Tibial nerve (tissue), 4 donors: ENCODE measurements at places on chromosomes 7 and 10. TPM values are rescaled to one million over a fixed set of nuclear protein-coding genes. Genes with fewer than 3 reads are reported as not detected.

AASS gene
- total RNA-seq, result 192 TPM

MYOZ1 gene
- 0.42 TPM for total RNA-seq

DNA sequence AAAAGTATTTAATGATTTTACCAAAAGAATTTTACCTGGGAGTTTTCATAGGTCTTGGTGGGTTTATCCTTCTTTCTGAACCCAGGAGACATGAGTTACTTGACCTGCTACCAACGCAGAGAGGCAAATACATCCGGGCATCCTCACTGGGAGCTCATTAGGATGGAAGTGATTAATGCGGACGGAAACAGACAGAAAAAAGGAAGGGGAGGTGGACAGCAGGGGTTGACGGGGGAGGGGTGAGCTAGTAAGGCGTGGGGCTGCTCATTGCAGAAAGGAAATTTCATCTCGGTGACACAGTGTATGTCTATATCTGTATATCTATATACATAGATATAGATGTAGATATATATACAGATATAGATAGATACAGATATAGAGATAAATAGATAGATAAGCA lies 408.2 kb upstream of the ADARB2 start:
- no peak for DNase-seq

- no peak for DNase-seq
These were observed 821 bp downstream of the SLC35B4 start for GRCh38 chr7:134315679-134316538.

NACAD gene
- 6.1 TPM for total RNA-seq

ZYX gene
- total RNA-seq, result 79.8 TPM

GRCh38 chr7:43844257-43844656 lies 25.1 kb downstream of the MRPS24 start:
- no peak for DNase-seq

GDF2 gene
- not detected for total RNA-seq

GRCh38 chr10:96831867-96832720 lies at the start of gene LCOR:
TSS of gene LCOR (plus strand) at chr10:96832298. CDS start at chr10:96949058, 116,760 bp downstream.
- peak; percentile 63 for DNase-seq

DNA sequence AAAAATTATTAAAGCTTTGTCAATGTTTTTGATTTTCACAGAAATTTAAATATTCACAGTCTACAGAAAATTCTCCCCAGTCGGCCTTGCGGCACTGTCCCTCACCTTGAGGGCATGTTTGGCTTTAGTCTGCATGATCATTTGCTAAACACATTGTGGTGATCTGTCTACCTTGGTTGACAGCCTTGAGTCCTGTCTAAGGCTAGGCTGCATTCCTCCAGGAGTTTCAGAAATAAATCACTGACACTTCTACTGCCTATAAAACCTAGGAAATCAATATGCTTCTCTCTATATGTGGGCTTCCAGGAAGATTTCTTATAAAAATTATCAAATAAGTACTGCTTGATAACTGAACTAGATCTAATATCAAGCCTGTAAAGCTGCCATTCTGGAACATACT lies 430.7 kb upstream of the GRM3 start:
- no peak for DNase-seq

DNA sequence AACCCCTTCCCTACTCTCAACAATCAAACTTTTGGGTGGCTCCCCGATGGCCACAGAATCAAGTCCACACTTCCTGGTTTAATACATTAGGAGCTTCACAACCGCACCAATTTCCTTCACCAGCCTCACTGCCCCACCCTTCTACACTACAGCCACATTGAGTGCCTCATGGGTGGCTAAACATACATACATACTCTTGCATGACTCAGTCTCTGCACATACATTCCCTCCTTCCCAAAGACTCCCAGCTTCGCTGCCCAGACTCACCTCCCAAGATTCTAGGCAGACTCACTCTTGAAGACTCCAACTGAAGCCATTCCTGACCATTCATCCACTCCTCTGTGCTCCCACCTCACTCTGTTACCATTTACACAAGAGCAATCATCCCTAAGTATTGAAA lies 15.9 kb downstream of the VPS41 start:
- DNase-seq, result no peak

DNA sequence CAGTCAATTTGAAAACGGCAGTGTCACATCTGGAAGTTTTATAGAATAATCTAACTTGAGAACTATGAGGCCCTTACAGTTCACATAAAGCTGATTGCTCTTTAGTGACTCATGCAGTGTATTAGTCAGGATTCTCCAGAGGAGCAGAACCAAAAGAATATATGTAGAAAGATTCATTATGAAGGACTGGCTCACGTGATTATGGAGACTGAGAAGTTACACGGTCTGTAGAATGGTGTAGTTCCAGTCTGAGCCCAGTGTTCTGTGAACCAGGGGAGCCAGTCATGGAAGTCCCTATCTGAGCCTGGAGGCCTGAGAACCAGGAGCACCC lies 21.5 kb downstream of the RBM33 start:
- no peak for DNase-seq

DNA sequence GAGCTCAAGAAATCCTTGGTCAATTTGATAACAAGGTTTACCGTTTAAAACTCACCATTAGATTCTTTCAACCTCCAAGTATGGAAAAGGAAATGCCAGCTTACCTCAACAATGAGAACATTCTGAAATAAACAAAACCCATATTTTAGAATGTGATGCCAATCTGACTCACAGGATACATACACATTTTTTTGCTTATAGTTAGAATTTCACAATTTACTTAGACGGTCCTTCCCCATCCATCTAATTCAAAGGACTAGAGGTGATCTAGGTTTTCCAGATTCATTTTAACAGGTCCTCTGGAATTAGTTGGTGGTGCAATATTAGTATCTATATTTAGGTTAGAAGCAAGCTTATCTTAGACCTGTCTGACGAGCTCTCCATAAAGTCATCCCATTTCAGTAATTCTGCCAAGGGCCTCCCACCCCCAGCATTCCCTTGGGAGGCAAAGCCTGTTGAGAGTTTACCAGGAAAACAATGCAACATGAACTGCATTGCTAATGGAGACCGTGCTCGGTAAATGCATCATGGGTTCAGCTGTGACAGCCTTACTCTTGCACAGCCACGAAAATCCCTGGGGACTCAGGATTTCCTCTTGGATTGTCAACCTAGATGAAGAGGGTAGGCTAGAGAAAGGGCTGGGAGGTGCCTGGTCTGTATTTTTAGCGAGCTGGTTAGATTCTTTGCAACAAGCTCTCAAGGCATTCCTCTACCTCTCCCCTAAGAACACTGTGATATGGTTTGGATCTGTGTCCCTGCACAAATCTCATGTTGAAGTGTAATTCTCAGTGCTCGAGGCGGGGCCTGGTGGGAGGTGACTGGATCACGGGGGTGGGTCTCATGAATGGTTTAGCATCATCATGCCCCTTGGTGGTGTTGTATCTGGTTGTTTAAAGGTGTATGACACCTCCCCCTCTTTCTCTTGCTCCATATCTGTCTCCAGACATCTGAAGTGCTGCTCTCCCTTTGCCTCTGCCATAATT lies 93.8 kb downstream of the PRTFDC1 start:
- DNase-seq, result no peak

- DNase-seq, result no peak
These were observed 24.7 kb upstream of the WASL start for GRCh38 chr7:123773481-123773880.

- no peak for DNase-seq
These were observed 132.2 kb downstream of the PRKG1 start for GRCh38 chr10:51206500-51206899.

GRCh38 chr10:101693978-101694673 lies 844 bp downstream of the FBXW4 start:
- peak; percentile 23 for DNase-seq

DNA sequence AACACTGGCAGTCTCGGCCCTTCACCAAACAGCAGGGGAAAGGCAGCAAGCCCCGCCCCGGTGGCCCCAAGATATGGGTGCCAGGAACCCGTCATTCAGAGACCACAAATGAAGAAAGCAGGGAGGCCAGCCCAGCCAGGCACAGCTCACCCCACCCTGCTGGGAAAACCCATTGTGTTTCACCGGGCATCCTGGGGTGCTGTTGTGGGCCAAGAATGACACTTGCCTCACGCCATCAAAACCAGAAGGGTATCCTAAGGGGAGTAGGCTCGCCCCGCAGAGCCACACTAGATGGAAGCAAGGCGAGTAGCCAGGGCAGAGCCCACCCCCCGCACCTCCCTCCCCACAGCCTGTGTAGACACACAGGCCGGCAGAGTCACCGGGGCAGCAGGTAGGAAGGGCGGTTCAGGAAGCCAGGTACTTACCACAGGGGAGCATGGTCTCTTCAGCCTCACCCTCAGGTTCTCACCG lies 72.5 kb upstream of the KCNMA1 start:
- no peak for DNase-seq

ZNF511 gene
- total RNA-seq, result 29.3 TPM

GRCh38 chr7:4078580-4078979 lies 603.5 kb upstream of the FOXK1 start:
- no peak for DNase-seq

TMEM139 gene
- 12.0 TPM for total RNA-seq

DNA sequence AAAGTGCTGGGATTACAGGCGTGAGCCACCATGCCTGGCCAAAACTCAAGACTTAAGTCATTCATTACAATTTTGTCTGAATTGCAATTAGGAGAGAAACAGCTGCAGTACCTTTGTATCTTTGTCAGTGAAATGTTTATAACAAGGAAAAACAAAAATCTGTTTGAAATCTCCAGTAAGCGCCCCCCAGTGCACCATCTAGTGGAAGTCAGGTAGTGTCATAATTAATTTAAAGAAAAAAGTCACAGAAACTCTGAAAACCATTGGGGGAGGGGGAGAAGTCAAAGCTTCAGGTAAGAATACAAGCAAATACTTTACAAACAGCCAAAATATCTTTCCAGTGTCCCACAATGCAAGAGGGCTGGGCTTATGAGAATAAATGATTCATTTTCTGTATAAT lies 2.8 kb downstream of the MPP7 start:
- DNase-seq, result no peak

ATOH7 gene
- total RNA-seq, result not detected

DNA sequence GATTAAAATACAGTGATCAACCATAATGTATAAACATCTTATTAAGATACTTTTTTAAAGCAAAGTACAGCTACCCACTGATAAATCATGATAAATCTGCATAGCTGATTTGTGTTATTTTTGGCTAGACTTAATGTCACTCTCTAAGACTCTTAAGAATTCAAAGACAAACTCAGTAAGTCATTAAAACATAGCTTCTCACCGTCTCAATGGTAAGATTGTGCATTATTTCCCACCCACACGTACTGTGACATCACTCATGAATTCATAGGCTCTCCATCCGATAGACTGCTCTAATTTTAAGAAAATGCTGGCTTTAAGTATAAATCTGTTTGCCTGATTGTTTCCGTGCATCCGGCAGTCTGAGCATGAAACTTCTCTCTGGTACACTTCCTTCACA lies 266.1 kb downstream of the GLI3 start:
- DNase-seq, result no peak

- no peak for DNase-seq
These were observed 1.4 kb downstream of the BAIAP2L1 start for GRCh38 chr7:98399462-98399861.

DNA sequence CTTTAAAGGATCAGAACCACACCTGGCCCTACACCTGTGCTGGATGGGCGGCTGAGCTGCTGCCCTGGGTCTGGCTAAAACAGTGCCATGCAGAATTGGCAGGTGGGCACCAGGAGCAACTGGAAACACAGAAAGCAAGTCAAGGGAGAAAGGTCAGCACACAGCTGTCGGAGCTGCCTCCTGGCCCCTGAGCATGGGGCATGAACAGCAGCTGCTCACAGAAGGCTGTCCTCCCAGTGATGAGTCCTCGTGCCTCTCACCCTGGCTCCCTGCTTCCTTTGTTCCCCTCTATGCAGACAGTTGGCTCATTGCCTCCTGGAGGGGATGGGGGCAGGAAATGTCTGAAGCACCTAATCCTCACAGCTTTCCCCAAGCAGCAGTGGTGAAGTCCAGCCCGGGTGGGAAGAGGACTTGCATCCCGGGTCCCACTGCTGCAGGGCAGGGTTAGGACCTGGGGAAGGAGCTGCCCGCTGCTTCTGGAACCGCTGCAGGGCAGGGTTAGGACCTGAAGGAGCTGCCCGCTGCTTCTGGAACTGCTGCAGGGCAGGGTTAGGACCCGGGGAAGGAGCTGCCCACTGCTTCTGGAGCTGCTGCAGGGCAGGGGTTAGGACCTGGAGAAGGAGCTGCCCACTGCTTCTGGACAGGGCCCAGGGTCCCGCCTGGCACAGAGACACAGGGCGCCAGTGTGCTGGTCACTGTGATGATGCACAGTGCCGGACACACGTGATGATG lies 37.3 kb downstream of the VIPR2 start:
- no peak for DNase-seq
